ENCODE measurements at places on chromosomes 7 and 10.
A peak's percentile ranks its signal among the peaks of the same experiment; 100 is the strongest.

DNA sequence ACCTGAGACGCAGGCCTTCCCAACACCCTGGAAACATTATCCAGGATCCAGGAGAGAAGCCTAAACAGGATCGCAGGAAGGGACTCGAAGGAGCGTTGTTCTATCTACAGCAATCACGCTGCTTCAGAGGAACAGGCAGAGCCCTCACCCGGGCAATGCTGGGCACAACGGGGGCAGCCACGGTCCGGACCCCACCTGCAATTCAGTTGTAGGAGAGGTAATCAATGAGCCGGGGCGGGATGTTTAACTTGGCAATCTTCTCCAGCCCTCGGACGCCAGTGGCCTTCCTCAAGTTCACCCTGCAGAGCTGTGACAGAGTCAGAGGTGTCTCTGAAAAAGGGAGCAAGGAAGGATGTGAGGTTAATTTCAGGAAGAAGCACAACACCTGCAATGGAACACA is 25.9 kb downstream of the ASB13 start:
- no peak for DNase-seq

GRCh38 chr10:70774810-70775678 is 10.1 kb downstream of the TBATA start:
- DNase-seq = no peak

DNA sequence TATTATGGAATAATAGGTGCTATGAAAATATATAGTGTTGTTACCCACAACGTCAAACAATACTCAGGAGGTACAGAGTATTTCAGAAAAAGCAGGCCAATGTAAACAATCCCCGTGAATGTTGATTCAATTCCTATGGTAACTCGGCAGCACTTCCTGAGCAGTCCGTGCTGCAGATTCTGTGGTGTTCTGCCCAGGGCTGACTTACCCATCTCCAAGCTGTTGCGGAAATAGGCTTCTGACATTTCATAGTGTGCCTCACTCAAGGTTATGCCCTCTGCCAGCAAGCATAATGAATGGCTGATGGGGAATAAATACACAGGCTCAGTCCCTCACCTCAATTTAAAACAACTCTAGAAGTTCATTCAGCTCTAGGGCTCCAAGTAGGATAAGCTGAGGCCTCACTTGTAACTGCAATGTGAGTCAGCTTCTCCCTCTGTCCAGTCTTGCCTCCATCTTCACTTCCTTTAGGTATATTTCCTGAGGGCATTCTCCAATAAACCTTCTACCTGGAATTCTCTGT is 177.6 kb downstream of the GNAI1 start:
- DNase-seq = no peak

GRCh38 chr7:46811529-46811928 is 770.4 kb downstream of the TNS3 start:
- DNase-seq = no peak

- DNase-seq = no peak
These were observed 131.2 kb downstream of the PRKAG2 start for GRCh38 chr7:151745706-151746105.

DNA sequence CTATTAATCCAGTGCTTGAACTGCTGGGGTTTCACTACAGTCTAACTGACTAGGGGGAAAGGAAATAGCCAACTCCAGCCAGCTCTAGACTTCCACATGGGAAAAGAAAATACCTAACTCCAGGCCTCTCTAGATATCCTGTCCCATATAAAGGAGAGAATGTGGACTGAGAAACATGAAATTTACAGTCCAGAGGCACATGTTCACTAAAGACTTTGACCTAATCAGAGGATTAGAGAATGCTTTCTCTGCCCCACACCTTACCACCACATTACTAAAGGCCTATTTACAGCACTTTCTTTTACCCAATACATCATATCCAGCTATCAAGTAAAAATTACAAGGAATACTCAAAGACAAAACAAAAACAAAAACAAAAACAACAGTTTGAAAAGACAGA is 164.2 kb downstream of the PCLO start:
- no peak for DNase-seq

DNA sequence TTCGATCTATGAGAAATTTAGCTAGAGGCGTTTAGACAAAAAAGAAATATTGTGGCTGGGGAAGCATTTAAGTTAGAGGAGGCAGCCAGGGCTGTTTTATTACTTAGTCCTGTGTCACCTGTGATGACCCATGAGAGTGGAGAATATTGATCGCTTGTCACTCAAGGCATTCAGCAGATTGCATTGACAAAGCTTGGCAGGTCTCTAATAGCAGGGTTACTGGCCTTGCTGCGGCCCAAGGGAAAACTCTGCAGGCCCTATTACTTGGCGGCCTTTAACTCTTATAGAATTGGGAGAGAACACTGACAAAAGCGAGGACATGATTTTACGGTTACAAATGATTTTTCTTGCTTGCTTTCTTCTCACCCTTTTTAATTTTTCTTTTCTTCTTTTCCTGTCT is 473.5 kb downstream of the AUTS2 start:
- DNase-seq = no peak

- DNase-seq = no peak
These were observed 77.8 kb downstream of the TCERG1L start for GRCh38 chr10:131233611-131234258.

GRCh38 chr10:99233000-99233688 is 2.5 kb downstream of the HPSE2 start:
- DNase-seq = no peak

GRCh38 chr7:15557186-15557585 is 4.6 kb downstream of the AGMO start:
- no peak for DNase-seq

- peak; percentile 99 for DNase-seq
These were observed at the start of gene RHEB for GRCh38 chr7:151519765-151520418. Gene RHEB (minus strand): TSS chr7:151519895. CDS start chr7:151519511, 384 bp downstream.

DNA sequence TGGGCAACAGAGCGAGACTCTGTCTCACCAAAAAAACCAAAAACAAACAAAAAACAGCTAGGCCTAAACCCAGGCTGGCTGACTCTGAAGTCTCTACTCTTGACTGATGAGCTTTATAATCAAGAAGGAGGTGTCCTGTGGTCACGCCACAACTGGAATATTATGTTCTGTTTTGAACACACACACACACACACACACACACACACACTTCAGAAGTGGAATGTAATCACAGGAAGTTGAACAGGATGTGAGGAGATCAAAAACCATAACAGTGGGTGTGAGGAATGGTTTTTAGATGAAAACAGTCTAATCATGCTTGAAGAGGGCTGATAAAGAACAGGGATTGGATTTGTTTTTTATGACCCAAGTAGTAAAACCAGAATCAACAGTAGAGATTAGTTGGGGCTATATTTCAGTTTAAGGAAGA is 51.1 kb upstream of the IL6 start:
- no peak for DNase-seq

DNA sequence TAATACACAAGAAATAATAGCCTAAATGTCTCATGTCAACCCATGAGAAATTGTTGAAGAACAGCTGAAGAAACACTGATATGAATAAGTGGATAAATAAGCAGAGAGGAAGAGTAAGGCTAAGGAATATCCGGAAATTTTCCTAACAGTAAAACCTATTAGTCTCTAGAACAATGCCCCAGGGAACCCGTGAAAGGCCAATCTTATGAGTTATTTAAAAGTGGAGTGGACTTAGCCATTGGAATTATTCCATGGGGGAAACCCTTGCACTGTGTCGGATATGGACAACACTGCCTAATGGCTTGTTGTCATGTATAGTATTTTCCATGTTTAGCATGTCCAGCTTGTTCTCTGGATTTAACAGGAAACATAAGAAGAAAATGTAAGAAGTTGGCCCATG is 217.2 kb upstream of the PLXNA4 start:
- no peak for DNase-seq

GRCh38 chr10:61635932-61636331 is 26.8 kb upstream of the CABCOCO1 start:
- DNase-seq = no peak

DNA sequence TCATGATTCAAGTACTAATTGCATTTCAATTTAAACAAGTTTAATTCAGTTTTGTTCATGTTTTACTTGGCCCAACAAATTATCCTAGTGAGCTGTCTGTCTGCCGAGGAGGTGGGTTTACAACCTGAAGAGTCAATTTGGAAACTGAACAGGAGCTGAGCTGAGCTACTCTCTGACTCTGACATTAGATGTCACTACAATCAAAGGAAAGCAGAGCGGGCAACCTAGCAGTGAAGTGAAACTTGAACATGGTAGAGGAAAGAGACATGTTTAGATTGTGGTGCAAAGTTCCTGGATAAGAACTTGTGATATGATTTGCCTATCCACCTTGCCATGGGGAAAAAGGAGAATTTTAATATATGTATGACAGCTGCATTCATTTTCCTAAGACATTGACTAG is 9.6 kb upstream of the AGR3 start:
- DNase-seq = no peak

DNA sequence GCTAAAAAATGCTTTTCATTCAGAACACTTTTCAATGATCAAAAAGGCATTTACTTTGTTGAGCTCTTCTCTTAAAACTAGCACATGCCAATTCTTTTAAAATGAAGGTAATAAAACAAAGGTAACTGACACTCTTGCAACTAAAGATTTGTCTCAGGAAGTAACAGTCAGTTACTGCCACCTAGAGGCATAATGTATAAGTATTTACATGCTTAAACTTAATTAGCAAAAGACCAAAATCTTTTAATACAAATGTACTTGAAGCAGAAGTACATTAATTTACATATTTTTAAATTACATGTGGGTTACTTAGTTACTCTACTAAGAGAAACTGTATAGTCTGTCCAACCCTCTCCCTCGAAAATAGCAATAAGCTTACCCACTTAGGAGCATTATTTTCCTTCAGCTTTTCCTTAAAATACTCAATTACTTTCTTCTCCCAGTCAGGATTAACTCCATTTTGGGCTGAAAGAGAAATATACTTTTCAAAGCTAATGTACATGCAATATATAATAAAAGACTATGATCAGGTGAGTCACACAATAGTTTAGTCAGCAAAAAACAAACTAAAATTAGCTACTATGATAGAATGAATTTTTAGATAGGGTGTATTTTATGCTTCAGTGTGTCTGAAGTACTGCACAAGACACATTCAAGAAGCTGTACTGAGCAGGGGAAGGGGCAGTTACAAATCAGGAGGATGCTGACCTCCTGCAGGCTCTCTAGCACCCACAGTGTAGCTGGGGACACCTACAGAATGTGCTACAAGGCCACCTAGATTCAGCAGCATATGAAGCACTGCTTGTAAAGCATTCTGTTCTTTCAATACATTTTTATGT is 13.0 kb downstream of the MCMBP start:
- no peak for DNase-seq

DNA sequence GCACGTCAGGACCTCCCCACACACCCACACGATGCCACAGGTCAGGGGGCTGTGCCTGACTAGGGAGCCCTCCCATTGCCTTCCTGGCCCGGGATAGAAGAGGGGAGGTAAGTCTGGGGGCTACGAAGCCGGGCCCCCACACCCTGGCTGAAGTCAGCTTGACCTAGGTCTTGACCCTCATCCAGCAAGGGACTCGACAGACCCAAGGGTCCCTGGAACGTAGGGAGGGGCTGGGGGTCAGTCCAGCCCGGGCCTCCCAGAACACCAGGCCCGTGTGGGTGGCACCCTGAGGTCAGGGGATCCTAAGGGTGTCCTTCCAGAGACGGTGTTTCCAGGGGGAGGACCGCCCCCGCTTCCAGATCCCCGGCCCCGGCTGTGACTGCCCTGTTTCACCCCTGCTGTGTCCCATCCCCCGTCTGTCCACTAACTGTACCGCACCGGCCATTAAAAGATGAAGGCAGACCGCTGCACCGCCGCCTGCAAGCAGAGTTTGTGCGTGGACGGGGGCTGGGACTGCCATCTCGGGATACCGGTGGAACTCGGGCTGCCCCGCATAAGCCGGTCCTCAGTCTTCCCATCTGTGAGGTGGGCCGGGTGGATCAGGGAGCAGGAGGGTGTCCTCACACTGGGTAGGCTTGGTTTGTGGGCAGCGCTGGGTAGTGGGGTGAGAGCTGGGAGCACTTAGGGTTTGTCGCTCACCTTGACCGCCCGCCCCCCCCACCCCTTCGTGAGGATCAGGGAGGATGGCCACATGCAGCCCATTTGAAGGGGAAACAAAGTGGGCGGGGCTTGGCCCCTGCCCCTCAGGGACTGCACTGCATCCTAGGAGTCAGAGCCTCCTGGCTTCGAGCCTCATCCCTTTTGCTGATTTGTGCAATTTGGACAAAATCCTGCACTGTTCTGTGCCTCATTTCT is 21.1 kb downstream of the SLC29A4 start:
- DNase-seq = no peak

- no peak for DNase-seq
These were observed 261.0 kb upstream of the KLF6 start for GRCh38 chr10:4046030-4046429.

DNA sequence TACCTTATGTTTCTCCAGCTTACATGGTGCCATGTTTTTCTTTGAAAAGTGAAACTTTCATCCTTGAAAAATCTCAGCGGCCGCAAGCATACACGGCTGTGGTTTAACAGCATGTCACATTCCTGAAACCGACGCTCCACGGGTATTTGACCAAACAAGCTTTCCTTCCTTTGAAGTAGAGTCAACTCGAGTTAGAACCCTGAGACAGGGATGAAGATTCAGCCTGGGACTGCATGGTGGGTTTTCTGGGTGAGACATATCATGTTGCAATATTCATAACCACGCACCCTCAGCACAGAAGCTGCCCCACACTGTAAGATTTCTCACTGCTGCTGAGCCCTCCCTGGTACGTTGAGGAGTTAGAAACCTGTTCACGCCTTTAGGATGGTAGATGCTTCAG is 8.1 kb downstream of the CYP26A1 start:
- no peak for DNase-seq

DNA sequence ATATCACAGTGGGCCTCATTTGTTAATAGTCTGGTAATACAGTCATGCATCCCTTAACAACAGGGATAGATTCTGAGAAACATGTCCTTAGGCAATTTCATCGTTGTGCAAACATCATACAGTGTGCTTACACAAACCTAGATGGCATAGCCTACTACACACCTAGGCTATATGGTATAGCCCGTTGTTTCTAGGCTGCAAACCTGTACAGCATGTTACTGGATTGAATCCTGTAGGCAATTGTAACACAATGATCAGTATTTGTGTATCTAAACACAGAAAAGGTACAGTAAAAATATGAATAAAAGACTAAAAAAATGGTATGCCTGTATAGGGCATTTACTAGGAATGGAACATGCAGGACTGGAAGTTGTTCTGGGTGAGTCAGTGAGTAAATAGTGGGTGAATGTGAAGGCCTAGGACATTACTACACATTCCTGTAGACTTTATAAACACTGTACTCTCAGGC is 12.0 kb upstream of the RHOBTB1 start:
- DNase-seq = no peak

DNA sequence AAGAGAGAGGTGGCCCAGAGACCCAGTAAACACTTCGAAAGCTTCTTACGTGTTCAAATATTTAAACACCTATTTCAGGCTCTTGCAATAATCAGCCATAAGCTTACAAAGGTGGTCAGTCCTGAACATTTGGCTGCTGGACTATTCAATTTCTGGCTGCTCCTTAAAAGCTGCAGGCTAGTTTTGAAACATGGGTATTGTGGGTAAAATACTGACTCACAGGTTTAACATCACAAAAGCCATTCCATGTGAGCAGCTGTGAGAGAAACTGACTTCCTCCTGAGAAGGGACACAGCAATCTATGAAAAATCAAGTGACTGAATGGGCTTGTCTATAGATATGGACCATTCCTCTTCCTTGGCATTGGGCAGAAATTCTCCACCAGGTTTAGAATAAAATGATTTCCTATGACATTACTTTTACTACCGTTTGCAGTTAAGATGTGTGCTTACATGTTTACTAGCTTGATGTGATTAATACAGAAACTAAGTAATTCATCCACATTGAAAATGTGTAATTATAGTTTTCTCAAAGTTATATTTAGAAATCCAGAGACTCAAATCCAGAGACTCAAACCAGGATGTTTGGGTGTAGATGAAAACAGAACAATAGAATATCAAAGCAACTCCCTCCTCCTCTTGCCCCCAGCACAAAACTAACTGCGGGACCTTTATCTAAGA is 252.3 kb downstream of the GATA3 start:
- no peak for DNase-seq
